ENCODE measurements at places on chromosomes 2 and 18.
A peak's percentile ranks its signal among the peaks of the same experiment; 100 is the strongest.

GRCh38 chr18:23612434-23613090 is 26.3 kb upstream of the NPC1 start:
- no peak for DNase-seq

- peak; percentile 46 for DNase-seq
These were observed 2.1 kb downstream of the HK2 start for GRCh38 chr2:74835831-74836674.

DNA sequence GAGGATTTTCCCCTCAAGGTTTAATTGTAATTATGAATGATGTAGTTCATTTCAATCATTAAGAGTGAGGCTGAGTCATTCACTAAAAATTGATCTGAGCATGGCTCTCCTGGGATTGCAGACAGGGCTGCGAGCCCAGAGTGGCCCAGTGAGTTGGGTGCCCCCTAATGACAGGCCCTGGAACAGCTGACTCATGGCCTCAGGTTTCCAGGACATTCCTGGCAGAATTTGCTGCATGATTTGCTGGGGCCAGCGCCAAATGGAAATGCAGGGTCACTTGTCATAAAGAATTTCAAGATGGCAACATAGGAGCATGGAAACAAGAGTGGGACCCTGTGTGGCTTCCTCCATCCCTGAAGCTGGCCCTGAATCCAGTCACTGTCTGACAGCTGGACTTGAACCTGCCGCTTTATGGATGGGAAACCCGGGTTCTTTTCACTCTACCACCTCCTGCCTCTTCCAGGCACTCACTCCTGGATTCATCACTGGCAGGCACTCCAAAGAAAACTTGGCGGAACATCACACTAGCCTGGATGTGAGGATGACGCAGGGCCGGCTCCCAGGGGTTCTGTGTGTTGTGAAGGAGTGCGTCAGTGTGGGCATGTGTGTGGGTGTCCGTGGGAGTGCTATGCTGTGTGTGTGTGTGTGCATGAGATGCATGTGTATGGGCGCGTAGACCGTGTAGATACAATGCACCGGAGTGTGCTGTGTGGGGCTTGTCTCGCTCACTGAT is 15.2 kb downstream of the OTOF start:
- DNase-seq = no peak

DNA sequence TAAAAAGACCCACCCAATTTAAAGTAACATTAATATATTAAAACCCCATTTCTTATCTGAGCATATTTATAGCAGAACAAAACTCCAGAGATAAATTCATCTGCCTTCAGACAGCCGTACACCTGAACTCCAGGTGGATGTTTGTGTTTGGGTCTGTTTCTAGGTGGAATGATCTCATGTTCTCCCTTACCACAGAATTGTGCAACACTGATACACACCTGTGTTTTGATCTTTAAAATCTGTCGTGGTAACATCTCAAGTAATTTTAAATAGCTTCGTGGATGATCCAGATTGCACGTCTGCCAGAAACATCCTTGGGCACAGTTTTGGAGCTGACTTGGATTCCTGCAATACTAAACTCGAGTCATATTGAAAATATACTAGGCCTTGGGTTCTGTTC is 207.5 kb upstream of the FOSL2 start:
- DNase-seq = no peak

DNA sequence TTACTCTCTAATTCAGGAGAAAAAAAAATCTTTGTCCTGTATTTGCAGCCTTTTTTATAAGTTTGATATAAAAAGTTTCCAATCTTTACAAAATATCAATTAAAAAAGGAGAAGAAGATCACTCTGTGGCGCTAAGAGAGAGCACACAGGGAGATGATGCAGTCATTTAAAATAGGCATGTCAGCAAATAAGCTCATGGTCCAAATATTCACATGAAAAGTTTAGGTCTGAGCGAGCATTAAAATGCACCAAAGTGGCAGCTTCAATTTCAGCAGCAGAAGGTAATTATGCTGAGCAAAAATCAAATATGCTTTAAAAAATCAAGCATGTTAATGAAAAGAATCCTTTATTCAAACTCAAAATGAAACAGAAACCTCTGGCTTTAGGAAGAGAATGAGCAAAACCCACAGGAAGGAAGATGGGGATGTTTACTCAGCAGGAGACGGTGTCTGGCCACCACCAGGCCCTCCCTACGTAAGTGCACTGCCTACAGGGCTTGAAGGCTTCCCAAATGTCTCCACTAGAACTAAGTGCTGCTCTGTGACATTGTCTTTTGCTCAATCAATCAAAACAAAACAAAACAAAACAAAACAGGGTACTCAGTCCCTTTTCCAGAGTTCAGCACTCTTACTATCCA is 120.4 kb downstream of the L3MBTL4 start:
- DNase-seq = no peak

- no peak for DNase-seq
These were observed 591.9 kb downstream of the IRS1 start for GRCh38 chr2:226207671-226208070.
